Uterine smooth muscle cell (primary cell): ENCODE measurements at places on chromosomes 3 and 15. TPM values are rescaled to one million over a fixed set of nuclear protein-coding genes. Genes with fewer than 3 reads are reported as not detected.

Gene PEX5L
- 3.7 and 9.3 TPM in 2 replicates for total RNA-seq

Gene IL5RA
- total RNA-seq = not detected in 2 replicates

Gene GPR149
- total RNA-seq = not detected in 2 replicates

Gene LNP1
- 3.0 and 5.8 TPM in 2 replicates for total RNA-seq

Gene SEMA3F
- total RNA-seq = 0.25 and 0.55 TPM in 2 replicates

Gene AGBL1
- not detected in 2 replicates for total RNA-seq

Gene PTPRG
- 19.3 and 27.9 TPM in 2 replicates for total RNA-seq

Gene CAND2
- total RNA-seq = 6.4 and 6.6 TPM in 2 replicates

Gene MASP1
- total RNA-seq = 56.8 and 123 TPM in 2 replicates

Gene LAMB2
- total RNA-seq = 296 and 640 TPM in 2 replicates

Gene SYNPR
- not detected in 2 replicates for total RNA-seq

Gene ATP2B2
- not detected in 2 replicates for total RNA-seq

Gene GPR15
- total RNA-seq = not detected in 2 replicates

Gene C3orf20
- not detected in 2 replicates for total RNA-seq

Gene OR5K2
- total RNA-seq = not detected in 2 replicates

Gene CLDN16
- total RNA-seq = 0.12 TPM in 1 of 2 replicates, not detected in the other

Gene NRROS
- total RNA-seq = 2.2 and 3.0 TPM in 2 replicates

Gene C3orf85
- not detected in 2 replicates for total RNA-seq

Gene EFHB
- total RNA-seq = under 0.01 and 0.11 TPM in 2 replicates

Gene ASB14
- under 0.01 TPM in 1 of 2 replicates, not detected in the other for total RNA-seq

Gene RHOV
- total RNA-seq = not detected in 2 replicates

Gene BFSP2
- not detected in 2 replicates for total RNA-seq

Gene SLC22A14
- under 0.01 TPM in 1 of 2 replicates, not detected in the other for total RNA-seq

Gene CCR8
- not detected in 2 replicates for total RNA-seq

Gene ADAMTS9
- 1.1 and 2.1 TPM in 2 replicates for total RNA-seq

Gene CCNL1
- total RNA-seq = 155 and 187 TPM in 2 replicates

Gene NR2E3
- total RNA-seq = 0.22 and 0.25 TPM in 2 replicates

Gene IL17RB
- 0.11 and 0.12 TPM in 2 replicates for total RNA-seq

Gene CXCR6
- total RNA-seq = under 0.01 TPM in 1 of 2 replicates, not detected in the other

Gene CCDC33
- 0.12 and 0.22 TPM in 2 replicates for total RNA-seq

Gene CSPG5
- under 0.01 and 0.22 TPM in 2 replicates for total RNA-seq

Gene WNT7A
- not detected in 2 replicates for total RNA-seq
